Activated naive CD4-positive, alpha-beta T cell treated with Interleukin-2 at 50 U/mL for 16 hours (primary cell): ENCODE measurements at places on chromosomes 2 and 18.

GRCh38 chr2:4483050-4483449 is 779.7 kb downstream of the DCDC2C start:
- no peak for DNase-seq

DNA sequence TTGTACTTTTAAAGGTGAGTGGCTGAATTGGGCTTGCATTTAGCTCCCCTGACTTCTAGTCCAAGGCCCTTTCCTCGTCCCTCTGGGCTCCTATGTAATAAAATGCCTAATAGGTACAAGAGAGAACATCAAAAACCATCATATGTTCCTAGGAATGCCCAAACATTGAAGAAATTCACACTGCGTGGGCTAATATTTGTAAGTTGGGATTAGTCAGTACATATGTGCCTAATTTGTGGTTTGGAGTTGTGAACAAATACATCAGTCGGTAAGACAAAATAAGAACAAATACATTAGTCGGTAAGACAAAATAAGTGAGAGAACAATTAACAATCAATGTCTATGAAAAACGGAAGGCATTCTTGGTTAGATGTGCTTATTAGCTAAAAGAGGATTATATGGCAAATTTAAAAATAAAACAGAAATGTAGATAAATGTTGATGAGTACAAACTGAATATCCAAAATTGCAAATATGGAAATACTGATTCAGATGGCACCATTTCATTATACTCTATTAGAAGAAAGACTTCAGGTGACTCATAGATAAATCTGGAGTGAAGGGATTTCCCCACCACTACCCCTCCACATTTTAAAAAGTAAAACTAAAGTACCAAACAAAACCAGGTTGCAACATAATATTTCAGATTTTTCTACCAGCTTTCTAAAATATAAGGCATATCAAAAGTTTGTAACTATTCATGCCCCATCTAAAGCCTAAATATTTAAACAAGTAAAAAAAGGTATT is 325.4 kb downstream of the ZEB2 start:
- no peak for DNase-seq

DNA sequence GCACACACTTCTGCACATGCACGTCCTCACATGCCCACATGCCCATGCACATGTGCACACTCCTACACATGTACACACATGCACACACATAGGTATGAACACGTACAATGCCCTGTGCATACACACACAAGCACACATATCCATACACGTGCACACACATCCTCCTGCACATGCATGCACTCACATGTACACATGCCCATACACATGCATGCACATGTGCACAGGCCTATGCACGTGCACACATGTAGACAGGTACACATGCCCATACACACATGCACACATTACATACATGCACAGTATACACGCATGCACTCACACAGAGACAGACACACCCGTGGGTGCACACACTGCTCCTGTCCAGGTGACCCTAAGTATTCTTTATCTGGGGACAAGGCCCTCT is 34.3 kb downstream of the GPC1 start:
- no peak for DNase-seq

GRCh38 chr2:104872866-104873688 is 19.2 kb downstream of the POU3F3 start:
- DNase-seq, result no peak

DNA sequence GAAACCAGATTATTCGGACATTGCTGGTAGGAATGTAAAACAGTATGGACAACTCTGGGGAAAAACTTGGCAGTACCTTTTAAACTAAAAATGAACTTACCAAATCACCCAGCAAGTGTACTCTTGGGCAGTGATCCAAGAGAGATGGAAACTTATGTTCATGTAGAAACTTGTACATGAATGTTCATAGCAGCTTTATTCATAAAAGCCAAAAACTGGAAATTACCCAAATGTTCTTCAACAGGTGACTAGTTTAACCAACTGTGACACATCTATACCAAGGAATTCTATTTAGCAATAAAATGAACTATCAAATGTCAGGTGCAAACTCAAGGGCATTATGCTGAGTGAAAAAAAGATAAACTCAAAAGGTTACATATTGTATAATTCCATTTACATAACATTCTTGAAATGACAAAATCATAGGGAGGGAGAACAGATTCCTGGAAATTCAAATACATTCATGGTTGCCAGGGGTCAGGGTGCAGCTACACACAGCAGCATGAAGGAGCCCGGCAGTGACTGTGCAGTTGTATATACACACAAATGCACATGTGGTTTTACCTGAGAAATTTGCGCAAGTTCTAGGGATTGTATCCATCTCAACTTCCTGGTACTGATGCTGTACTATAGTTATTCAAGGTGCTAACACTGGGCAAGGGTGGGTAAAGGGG is 3.5 kb upstream of the RNU4ATAC start:
- DNase-seq, result peak; percentile 43

- DNase-seq, result no peak
These were observed 96.1 kb downstream of the ARL6IP6 start for GRCh38 chr2:152814475-152815030.

DNA sequence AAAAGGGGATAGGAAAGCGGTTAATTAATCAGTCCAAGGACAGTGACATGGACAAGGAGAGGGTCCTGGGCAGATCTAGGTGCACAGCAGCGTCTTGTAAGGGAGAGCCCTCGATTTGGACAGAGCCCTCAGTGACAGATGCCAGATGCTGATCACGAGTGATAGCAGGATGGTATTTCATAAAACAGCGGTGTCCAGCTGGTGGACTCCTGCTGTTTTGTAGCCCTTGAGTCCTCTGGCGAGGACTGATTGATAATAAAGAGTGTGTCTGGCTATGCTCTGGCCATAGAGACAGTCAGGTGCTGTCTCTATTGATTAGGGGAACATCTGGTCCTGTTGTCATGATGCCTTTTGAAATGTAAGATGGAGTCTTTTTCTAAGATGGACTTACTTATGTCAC is 180.7 kb downstream of the NCK2 start:
- no peak for DNase-seq

GRCh38 chr2:65382776-65383357 is 49.5 kb downstream of the SPRED2 start:
- DNase-seq, result peak; percentile 88

- no peak for DNase-seq
These were observed 7.3 kb upstream of the PLEK start for GRCh38 chr2:68357605-68358337.

GRCh38 chr2:24179683-24180082 is 4.8 kb downstream of the FAM228A start:
- no peak for DNase-seq

DNA sequence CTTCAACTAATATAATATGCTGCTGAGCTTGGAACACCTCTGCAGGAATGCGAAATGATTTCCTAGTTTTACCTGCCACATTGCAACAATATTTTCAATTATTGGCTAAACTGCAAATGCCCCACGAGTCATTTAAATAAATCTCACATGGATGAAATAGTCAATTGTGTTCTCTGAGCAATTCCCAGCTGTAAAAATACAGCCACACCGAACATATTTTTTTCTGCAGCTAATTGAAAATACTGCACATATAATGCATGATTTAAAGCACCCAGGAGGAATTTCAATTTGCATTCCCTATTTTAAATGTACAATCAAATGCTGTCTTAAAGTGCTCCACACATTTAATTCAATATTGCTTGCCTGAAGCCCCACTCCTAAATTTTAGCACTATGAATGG is 18.6 kb downstream of the SERPINE2 start:
- DNase-seq, result no peak
